ENCODE measurements at places on chromosomes 4 and X. TPM values are rescaled to one million over a fixed set of nuclear protein-coding genes. Genes with fewer than 3 reads are reported as not detected.
A peak's percentile ranks its signal among the peaks of the same experiment; 100 is the strongest.

- DNase-seq, result no peak
Measured at GRCh38 chr4:128334256-128334655, 46.6 kb upstream of the PGRMC2 start.

GRCh38 chr4:23476515-23477090 lies 413.2 kb downstream of the PPARGC1A start:
- DNase-seq, result no peak

TLR10 gene
- total RNA-seq, result 0.08 TPM

DNA sequence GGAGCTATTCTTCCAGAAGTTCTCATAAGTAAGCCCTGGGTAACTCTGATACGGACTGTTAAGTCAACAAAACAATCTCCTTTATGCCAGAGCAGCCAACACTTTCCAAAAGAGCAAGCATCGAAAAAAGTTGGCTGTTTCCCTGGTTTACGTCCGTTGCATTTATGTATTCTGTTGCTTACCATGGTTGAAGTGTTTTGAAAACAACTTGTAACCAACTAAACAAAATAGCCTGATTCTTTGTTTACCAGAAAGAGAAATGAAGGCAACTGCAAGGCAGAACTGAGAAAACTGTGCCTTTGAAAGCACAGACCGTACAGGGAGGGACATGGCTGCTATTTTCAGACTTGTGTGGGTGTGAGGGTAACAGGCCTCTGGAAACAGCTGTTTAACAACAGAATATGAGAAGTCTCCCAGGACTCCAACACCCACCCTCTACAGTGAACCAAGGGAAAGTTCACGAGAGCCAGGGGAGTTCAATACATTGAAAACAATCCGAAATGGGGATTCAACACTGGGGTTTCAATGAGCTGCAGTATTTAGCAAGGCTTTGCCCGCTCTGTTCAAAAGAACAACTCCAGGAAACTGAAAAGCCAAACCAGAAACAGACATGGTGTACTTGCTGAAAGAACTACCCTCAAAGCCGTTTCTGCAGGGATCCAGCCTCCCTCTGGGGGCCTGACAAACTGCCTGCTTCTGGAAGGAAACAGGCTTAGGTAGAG lies 95.8 kb upstream of the EGFL6 start:
- DNase-seq, result no peak

ZFP92 gene
- not detected for total RNA-seq

DNA sequence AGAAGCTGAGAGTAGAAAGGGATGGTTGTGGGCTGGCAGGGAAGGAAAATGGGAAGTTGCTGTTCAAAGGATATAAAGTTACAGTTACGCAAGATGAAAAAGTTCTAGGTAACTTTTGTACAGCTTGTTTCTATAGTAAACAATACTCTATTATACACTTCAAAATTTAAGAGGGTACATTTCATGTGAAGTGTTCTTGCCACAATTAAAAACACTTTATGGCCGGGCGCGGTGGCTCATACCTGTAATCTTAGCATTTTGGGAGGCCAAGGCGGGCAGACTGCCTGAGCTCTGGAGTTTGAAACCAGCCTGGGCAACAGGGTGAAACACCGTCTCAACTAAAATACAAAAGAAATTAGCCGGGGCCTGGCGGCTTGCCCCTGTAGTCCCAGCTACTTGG lies 623.6 kb downstream of the STIM2 start:
- no peak for DNase-seq

GRCh38 chr4:87913896-87914295 lies 61.6 kb upstream of the SPP1 start:
- no peak for DNase-seq

SYTL4 gene
- 2.0 TPM for total RNA-seq

DNA sequence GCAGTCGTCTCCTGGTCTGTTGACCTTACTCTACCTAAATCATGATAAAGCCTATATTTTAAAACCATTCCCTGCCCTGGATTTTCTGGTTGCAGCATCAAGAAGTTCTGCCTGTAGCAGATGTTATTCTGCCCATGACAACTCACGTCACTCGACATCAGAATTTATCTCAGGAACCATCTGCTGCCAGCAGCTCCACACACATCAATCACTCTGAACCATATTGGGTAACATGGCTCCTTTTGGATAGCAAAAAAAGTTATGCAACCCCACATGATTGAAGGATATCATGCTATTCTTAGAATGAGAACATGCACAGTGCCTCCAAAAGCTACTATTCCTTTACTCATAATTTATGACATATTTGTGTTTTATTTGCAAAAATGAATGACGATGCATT lies 341.4 kb downstream of the DHRSX start:
- DNase-seq, result no peak

- DNase-seq, result no peak
Measured at GRCh38 chr4:184103527-184104264, 114.0 kb downstream of the ENPP6 start.

GPRASP3 gene
- total RNA-seq, result 2.0 TPM

DNA sequence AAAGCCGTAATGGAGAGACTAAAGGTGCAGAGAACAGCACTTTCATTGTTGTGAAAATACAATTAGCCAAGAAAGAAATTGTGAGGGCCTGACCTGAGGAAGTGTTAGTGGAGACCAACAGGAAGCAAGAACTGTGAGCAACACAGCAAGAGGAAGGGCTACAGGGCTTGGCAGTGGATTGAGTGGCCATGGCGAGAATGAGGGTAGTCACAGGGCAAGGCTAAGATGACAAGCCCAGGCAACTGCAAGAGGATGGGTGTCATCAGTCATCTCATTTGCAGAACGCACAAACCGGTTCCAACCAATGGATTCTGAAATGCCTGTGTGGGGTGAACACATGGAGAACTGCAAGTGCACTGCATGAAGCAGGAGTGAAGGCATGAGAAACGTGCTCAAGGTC lies 3.6 kb downstream of the SLC10A6 start:
- no peak for DNase-seq

GRCh38 chr4:2834001-2834921 lies 9.4 kb upstream of the ADD1 start:
- DNase-seq, result no peak

LDB2 gene
- total RNA-seq, result 21.6 TPM

FAM53A gene
- 0.46 TPM for total RNA-seq

APOOL gene
- 14.2 TPM for total RNA-seq

- DNase-seq, result no peak
Measured at GRCh38 chr4:181281451-181281850, 961.8 kb upstream of the TENM3 start.

DNA sequence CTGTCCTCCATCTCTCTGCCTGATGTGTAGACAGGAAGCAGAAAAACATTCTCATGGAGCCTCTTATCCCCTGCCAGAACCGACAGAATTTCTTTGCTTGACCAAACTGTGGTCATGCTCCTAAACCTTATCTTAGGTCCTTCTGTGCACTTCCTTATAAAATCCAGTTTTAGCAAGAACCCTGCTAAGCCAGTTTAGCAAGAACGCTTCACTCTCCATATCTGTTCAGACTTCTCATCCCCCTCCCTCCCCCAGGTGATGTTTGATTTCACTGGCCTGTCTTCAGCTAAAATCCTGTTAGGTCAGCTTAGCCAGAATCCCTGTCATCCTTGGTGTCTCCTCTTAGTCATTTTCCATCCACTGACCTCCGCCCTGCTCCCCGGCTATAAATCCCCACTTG lies 1130.9 kb upstream of the PRKX start:
- no peak for DNase-seq

DNA sequence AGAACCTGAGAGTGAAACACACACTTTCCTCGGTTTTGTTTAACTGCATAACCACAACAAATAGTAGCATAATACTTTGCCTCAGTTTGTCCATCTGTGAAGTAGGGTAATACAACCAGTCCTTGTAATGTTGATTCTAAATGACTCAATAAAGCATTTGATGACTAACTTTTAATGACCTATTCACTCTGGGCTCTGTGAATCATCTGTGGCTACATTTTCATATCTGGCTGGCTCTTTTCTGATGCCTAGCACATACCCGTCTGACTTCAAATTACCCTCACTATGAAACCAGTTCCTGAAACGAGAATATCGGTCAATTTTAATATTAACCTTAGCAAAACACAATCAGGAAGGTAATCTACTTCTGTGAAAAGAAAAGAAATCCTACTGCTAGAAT lies 151.0 kb downstream of the SH2D1A start:
- DNase-seq, result no peak

DNA sequence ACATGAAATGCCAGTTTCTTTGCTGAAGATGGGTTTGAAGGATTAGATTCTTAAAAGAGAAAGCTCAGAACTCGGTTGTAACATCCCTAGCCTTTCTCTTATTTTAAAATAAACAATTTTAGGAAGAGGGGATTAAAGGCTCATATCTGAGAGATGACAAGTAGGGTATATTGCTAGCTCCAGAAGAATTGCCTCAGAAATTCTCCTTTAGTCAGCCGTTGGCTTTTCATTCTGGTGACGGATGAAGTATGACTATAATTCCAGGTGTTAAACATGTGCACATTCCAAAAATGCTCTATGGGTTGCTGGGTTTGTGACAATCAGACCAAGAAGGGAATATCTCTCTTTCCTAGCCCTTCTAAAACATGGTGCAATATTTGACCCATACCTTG lies 17.8 kb downstream of the DKK2 start:
- DNase-seq, result no peak

DNA sequence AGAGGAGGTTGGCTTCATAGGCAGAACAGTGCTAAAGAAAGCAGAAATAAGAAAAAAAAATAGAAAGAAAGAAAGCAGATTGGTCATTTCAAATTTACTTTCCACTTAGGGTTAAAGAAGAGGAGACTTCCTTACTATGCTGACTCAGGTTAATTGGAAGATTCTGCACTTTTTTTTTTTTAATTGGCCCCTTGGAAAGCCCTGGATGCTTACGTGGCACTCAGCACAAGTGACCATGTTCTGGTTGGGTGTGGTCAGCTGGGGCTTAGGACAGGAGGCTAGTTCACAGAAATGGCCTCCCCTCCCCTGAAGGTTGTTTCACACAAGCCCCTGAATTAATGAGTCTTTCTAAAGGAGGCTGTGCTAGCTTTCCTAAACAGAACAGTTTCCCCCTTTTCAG lies 14.5 kb downstream of the MAGEA9B start:
- DNase-seq, result peak; percentile 7

DNA sequence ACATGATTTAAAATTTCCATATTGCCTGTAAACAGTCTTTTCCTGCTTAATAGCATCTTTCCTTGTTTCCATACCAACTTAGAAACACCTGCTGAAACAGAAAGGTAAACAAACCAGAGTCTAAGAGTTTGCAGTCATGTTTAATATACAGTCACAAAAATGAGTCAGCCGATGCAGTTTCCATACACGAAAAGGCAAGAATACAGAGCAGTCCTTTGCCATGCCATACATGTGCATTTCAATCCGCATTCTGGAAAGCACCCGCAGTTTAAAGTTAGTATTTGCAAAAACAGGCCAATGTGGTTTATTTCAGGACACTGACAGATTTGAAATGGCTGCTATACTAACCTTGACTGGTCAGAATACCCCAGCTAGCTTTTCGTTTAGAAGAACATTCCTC lies 32.1 kb downstream of the ASB5 start:
- DNase-seq, result no peak

IGSF1 gene
- 1.9 TPM for total RNA-seq

DNA sequence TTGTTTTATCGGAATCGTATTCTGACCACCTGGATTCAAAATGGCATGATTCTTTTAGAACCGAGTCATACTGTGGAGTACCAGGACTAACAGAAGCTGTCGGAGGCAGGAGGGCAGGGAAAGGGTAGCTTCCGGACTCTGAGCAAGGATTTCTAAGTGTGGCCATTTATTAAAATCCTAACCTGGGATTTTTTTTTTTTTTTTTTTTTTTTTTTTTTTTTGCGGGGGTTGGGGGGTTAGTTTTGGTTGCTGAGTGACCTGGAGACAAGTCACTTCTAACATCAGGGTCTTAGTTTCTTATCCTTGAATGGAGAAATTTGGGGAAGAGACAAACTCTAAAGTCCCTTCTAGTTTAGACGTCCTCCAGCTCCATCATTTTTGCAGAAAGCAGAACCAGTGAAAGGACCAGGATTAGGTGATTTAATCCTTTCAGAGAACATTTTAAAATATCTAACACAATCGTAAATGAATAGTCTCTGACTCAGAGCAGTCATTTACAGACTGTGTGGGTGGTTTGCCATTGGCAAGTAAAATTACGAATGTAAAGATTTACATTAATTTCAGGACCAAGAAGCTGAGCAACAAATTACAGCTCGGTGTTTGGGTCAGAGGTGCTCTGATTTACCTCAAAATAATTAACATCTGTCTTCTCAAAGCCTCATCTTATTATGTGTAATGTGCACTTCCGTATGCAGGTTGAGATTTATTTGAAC lies 7.3 kb downstream of the SLC25A5 start:
- no peak for DNase-seq

DNA sequence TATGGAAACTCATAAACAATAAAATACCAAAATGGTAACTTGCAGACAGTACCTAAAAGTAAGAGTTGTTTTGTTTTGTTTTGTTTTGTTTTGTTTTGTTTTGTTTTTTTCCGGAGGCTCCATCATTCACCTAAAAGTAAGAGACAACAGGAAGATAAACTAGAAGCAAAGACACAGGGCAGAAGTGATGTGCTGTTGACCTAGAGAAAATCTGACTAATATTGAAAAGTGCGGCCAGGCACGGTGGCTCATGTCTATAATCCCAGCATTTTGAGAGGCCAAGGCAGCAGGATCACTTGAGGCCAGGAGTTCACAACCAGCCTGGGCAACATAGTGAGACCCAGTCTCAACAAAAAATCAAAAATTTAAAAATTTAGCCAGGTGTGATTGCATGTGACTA lies 5.6 kb upstream of the CENPC start:
- no peak for DNase-seq

DNA sequence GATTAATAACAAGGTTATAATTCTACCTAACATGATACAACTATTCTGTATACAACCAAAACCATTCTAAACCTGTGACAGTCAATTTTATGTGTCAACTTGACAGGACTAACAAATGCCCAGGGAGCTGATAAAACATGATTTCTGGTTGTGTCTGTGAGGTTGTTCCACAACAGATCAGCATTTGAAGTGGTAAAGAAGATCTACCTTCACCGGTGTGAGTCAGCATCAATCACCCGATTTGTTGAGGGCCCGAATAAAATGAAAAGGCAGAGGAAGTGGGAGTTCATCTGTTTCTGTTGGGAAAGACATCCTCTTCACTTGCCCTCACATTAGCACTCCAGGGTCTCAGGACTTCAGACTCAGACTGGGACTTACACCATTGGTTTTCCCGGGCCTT lies 187.9 kb downstream of the MAB21L2 start:
- no peak for DNase-seq

PDE6B gene
- 1.9 TPM for total RNA-seq

- DNase-seq, result no peak
Measured at GRCh38 chr4:38309471-38309870, 349.3 kb downstream of the PTTG2 start.

C4orf50 gene
- 0.02 TPM for total RNA-seq
